Muscle of back (tissue), 13 donors: ENCODE measurements at places on chromosomes 16 and 17. TPM values are rescaled to one million over a fixed set of nuclear protein-coding genes. Genes with fewer than 3 reads are reported as not detected.

DNA sequence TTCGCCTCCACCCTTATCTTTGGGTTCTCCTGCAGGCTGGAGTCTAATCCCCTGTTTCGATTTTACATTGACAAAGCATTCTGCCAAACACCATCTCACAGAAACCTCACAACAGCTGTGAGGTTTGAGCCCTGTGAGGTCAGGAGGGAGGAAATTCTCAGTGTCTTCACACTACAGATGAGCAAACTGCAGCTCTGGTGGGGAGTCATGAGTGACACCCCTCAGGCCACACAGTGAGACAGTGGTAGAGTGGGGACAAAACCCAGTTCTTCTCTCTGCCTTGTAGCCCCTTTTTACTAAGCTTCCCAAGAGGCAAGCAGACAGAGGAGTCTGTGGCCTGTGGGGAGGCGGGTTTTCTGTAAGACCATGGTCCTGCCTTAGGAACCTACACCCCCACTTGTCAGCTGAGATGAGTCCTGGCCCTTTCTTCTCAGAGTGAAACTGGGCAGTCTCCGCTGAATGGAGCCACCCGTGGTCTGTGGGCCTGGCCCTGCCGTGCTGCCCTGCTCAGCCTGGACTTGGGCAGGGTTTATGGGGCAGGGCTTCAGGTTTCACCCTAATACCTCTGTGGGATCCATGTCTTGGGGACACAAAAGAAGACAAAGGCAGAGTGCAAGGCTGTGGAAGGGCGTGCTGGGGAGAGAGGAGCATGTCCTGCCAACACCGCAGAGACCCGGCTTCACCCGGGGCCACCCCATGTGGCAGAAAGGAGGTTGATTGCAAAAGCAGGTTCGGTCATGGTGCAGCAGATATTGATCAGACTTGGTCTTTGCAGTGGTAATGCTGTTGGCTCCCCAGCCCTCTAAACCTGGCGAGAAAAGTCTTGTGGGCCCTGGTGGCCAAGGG lies 59.0 kb downstream of the ABR start:
- no peak for DNase-seq

GRCh38 chr17:14903854-14904253 lies 361.3 kb downstream of the PMP22 start:
- DNase-seq = no peak

DNA sequence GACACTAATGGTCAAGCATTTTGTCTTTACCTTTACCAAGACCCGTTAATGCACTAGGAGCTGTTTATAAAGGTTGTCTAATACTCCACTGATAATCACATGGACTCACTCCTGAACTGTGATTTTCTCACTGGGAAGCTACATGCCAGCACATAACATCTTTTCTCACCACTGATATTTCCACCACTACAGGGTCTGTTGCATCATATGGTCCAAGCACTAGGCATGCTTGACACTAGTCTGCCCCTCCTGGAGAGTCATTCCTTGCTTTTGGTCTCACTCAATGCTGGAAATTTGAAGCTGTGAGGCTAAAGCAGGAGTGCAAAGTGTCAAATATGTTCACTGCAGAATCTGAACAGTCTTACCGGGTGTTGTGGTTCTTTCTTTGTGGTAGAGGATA lies 1576.8 kb downstream of the CDH8 start:
- no peak for DNase-seq

DNA sequence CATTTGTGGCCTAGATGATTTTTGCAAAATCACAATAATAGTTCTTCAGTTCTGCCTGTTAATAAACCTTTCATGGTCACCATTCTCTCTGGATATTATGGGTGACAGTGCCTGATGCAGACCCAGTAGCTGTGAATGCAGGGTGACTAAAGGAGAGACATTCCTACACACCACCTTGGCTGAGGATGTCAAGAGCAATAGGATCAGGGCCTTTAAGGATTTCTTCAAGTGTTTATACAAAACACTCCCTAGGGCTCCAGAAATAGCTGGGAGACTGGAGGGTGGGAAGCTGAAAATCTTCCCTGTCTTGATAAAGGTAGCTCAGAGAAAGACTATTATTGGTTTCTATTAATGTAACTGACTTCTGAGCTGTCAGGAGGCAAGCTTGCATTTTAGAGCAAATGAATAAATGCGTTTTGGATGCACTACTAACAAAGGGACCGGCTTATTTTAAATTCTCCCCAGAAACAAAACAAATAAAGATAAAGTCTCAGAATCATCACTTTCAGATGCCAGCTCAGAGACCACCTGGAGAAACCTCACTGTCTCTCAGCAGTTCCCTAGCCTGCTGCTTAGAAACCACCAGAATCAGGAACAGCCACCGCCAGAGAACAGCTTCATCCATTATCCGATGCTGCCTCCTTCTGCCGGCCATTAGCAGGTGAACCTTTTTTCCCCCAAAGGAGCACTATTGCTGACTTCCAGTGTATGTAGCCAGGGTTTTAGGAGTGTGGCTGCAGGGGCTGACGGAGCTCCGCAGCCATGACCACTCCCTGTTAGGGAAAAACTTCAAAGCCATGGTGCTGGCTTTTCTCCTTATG lies 171.4 kb upstream of the DYNLRB2 start:
- DNase-seq = peak; percentile 69

DNA sequence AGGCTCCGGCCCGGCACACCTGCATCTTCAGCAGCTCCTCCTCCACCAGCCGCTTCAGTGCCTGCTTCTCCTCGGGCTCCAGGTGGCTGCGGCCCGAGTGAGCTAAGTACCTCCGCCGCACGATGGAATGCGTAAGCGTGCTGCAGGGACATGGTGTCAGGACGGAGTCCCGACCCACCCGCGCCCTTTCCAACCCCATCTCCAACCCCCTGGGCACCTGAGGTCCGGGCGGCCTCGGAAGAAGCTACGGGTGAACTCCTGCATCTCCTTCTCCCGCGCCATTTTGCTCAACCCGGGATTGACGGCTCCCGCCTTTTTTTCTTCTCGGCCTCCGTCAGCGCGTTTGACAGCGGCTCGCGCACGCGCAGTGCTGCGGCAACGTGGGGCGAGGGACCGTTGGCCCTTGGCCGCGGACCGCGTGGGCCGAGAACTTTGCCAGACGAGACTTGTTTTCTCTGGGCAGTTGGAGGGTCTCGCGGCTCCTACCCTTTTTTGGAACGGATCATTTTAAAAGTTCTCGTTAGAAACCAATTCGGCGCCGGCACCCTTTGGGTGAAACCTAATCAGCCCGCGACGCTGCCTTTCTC lies at the start of gene HIRIP3:
HIRIP3 (minus strand) TSS at position 294 of the 587 bp plus-strand sequence; CDS start at position 282, 12 bp downstream.
- no peak for DNase-seq

- DNase-seq = no peak
Observed at GRCh38 chr17:73711184-73711583, 66.9 kb upstream of the SDK2 start.

Gene CCDC144A
- polyA plus RNA-seq = 3.1 TPM
